Putamen (tissue), 1 donor: ENCODE measurements at places on chromosomes 16 and 17.

GRCh38 chr17:43826206-43826605 is 6.7 kb downstream of the MPP3 start:
- no peak for DNase-seq

GRCh38 chr16:54422159-54422558 is 135.6 kb upstream of the IRX3 start:
- no peak for DNase-seq

GRCh38 chr16:878072-878784 is 77.7 kb upstream of the GNG13 start:
- no peak for DNase-seq

DNA sequence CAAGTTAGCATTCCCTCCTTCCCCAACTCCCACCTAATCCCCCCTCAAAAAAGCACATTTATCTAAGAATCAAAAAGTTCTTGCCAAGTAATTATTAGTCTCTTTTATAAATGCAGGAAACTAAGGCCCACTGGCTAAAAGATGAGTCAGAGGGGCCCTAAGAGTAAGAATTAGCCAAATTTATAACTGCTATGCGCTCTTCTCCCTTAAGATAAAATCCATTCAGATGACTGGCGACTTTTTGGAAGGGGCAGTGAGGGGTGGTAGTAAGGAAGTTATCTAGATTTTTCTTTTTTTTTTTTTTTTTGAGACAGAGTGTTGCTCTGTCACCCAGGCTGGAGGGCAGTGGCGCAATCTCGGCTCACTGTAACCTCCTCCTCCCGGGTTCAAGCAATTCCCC is 17.1 kb downstream of the ZNF652 start:
- no peak for DNase-seq

DNA sequence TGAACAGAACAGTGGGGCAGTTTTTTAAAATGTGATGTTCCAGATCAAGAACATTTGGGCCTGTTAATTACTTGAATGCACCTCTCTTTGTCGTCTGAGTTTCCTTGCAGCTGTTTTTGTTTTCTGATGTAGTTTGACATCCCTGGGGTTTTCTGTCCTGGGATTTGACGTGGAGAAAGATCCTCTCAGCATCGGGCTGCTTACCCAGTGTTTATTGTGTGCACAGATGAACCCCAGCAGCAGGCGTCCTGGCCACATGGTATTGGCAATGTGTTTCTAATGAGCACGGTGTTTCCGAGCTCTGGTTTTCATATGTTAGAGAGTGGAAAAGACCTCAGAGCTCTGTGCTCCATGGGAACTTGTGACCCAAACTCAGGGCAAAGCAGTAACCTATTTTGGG is 191.1 kb upstream of the IRX3 start:
- no peak for DNase-seq
